ENCODE measurements at places on chromosomes 3 and 15.

GRCh38 chr3:50324351-50325112, 2.0 kb upstream of the HYAL2 start:
- DNase-seq, result peak; percentile 82

DNA sequence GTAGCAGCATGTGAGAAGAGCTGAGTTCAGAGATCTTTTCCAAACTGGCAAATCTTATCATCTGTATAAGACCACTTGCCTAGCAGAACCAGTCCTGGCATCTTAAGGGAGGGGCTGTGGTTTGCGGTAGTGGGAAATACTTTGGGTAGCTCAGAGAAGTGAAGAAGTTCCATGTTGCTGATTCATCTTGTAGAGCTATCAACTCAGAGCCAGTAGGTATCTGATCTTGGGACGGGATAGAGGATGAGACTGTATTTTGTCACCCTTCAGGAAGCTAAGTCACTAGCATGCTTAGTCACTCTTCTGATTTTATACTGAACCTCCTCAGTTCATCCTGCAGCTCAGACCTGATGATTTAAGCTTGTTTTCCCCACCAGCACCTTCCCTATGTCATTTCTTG, 211.4 kb downstream of the NR1D2 start:
- DNase-seq, result no peak

DNA sequence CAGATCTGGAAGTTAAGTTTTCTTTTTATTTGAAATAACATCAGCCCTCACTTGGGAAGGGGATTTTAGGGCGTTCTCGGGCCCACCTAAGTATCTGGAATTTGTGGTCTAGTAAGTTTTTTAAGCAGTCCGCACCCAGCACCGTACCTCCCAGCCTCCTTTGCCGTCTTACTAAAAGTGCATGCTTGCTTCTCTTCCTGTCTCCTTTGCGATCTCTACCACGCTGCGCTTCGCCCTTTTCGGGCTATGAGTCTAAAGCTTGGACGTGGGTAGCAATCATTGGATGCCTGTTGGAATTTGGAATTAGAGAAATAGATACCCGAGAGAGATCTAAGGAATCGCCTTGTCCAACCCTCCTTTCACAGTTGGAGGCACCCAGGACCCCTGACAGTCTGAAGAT, 1.1 kb downstream of the THSD4 start:
- DNase-seq, result no peak

- DNase-seq, result no peak
These were observed 54.6 kb downstream of the UMPS start for GRCh38 chr3:124784686-124785382.

DNA sequence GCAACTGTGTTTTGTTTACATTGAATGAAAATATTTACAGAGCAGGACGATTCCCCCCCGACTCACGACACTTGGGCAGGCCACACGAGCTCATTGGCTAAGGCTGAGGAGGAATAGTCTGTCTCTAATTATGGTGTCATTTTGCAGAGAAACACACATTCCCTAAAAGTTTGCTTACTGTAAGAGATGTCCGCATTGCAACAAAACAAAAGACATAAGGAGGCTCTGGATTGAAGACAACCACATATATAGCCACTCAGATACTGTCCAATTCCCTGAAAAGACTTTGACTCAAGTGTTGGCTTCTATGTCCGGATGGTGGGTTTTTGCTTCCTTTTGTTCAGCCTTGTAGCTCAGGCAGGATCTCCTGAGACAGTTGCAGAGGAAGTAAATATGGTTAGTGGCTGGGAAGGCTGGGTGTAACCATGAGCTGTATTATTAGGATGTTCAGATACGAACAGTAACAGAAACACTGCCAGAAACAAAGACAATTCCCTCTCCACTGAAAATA, 170.4 kb downstream of the KLHL25 start:
- no peak for DNase-seq

DNA sequence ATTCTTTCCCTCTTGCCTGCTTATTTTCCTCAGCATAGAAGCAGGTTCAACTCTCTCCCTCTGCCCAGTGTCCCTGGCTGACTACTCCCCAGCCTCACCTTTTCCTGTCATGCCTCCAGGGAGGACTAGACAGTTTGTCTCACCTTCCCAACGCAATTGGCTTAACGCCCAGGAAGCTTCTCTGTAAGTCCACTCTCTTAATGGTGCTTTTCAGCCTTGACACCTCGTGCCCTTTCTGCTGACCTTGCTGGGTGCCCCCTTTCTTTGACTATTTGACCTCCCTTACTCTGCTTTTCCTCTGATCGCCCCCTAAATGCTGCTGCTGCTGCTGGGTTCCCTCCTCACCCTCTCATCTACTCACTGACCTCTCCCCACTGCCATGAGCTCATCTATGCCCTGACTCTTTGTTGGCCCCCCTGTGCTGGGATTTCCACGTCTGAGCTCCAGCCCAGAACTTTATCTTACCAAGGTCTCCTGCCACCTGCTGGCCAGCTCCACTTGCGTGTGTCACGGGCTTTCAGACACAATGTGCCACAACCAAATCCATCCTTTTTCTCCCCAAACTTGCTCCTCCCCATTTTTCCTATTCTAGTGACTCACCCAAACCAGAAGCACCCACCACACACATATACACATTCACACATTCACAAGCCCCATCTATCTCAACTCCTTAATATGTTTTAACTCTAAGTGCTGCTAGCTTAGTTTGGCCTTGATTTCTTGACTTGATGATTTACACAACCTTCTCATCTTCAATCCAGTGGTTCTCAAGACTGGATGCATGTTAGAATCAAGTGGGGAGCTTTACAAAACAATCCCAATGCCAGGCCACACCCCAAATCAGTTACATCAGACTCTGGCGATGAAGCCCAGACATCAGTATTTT, 16.6 kb downstream of the EPB42 start:
- DNase-seq, result no peak

GRCh38 chr15:73284090-73284716, 84.6 kb downstream of the HCN4 start:
- DNase-seq, result no peak

GRCh38 chr3:125192190-125193035, 20.1 kb downstream of the SLC12A8 start:
- DNase-seq, result no peak

- no peak for DNase-seq
These were observed 38.8 kb upstream of the SLC25A36 start for GRCh38 chr3:140902791-140903190.

- DNase-seq, result no peak
These were observed 30.9 kb upstream of the ZNF609 start for GRCh38 chr15:64429448-64429847.

- no peak for DNase-seq
These were observed 26.0 kb upstream of the GNB5 start for GRCh38 chr15:52217186-52217585.

DNA sequence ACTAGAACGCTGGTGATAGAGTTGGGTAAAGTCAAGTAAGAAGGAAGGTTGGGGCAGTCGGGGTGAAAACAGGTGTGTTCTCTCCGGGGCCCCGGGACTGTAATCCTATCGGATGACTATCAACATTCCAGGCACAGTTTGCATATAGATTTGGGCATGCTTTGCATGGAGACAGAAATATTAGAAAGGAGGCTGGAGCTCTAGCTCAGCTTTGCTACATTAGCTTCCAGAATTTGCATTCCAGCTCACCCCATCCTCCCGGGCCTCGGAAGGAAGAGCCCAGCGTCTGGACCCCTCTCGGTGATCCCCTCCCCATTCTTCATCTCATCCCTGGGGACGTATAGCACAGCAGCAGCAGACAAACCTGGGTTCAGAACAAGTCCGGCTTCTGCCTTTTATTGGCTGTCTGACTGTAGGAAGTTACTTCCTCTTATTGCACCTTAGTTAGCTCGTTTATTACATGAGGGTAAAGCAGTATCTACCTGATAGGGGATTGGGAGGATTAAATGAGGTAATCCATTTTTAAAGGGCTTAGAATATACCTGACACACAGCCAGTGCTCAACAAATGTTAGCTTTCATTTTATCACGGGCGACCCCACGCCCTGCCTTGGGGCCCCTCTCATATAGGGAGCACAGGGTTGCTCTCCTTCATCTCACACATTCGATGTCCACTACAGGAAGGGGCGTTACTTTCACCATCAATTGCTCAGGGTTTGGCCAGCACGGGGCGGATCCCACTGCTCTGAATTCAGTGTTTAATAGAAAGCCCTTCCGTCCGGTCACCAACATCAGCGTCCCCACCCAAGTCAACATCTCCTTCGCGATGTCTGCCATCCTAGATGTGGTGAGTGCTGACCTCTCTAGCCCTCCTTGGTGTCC, 3.2 kb downstream of the HTR3E start:
- DNase-seq, result no peak

- no peak for DNase-seq
These were observed 10.5 kb downstream of the GNAI2 start for GRCh38 chr3:50246517-50246954.

GRCh38 chr3:131843174-131843573, 191.6 kb downstream of the CPNE4 start:
- no peak for DNase-seq

Measured in suprapubic skin (tissue), 4 donors.